Astrocyte of the spinal cord (primary cell): ENCODE measurements at places on chromosomes 11 and 22.

- DNase-seq: no peak
Observed at GRCh38 chr11:43072096-43072495, 239.7 kb upstream of the API5 start.

GRCh38 chr11:59918987-59919589 lies 19.1 kb upstream of the OOSP1 start:
- peak; percentile 38 for DNase-seq

DNA sequence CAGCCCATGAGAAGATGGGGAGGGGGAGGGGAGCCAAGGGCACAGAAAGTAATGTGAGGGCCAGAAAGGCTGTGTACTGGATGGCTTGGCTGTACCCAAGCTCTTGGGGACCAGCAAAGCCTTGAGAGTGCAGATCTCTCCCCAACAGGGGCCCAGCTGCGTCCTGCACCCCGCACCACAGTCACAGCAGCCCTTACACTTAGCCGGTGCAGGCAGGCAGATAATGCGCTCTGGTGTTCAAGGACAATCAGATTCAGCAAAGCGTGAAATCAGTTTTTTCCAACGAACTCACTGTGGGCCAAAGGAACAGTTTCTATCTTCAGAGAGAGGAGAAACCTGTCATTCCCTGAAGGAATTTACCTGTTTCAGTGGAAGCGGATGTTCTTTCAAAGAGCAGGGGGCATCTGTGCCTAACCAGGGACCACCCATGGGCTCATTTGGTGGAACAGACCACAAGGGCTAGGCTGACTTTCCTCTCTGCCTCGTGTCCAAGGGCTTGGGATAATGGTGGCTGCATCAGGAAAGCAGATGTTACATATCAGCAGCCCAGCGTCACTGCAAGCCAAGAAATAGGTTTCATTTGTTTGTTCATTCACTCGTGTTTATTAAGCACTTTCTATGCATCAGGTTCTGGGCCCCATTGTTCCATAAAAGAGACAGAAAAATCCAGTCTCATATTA lies 81.2 kb upstream of the SPON1 start:
- DNase-seq: no peak

DNA sequence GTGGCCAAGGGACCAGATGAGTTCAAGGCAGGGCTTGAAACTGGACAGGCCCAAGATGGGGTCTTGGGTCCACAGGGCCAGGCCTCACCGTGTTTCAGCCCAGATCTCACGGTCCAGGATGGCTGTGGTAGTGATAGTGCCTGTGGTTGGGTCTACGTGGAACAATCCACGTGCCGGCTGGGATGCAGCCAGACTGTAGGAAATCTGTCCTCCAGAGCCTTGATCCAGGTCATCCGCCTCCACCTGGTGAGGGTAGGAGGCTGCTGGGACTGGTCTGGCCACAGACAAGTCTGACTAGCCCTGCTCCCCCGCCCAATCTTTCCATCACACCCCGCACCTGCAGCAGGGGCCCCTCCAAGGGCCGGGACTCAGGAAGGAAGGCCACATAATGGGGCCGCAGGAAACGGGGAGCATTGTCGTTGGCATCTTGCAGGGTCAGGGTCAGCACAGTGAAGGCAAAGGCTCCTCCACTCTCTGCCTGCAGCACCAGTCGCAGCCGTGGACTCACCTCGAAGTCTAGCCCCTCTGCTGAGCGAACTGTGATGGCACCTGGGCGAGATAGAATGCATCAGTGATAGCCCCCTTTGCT lies 6.7 kb upstream of the TPP1 start:
- no peak for DNase-seq

GRCh38 chr11:101061606-101062005 lies 68.0 kb downstream of the PGR start:
- DNase-seq: peak; percentile 51

DNA sequence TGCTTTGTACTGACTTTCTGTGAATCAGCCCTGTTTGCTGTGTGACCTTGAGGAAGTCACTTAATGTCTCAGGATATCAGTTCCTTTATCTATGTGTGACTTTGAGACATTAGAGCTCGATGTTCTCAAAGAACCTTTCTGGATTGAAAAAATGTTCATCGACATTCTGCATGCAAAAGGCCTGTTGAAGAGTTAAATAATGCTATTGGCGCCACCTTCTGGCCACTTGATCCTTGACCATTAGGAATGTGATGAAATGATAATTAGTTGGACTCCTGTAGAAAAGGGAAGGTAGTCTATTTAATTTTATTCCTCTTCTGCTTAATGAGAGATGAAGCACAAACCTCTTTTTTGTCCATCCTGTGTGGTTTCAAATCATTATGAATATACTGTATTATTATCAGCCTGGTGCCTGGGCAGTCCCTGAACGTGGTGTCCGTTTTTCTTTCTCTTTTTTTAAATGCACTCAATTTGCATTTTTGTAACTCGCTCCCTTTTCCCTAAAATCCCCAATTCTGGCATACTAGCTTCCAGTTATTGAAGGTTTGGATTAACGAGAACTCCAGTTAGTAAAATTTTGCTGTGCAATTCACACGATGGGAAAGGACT lies 20.7 kb downstream of the ELF5 start:
- DNase-seq: peak; percentile 69

DNA sequence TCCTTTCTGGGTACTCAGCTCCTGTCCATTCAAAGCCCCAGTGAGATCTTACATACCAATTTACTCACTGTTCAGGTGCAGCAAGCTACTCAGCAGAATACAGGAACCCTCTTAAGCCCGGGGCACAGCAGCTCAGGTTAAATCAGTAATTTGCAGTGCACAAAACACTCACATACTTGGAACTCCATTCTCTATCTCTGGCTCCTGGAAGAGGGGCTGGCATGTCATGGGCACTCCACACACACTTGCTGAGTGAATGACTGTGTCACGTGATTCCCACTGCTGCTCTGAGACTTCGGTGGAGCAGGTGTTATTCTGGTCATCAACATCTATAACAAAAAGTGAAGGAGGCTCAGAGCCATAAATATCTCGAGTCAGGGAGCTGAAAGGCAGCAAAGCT lies 157.3 kb upstream of the BDNF start:
- DNase-seq: no peak

- no peak for DNase-seq
Observed at GRCh38 chr11:67174311-67174710, 55.2 kb downstream of the KDM2A start.

DNA sequence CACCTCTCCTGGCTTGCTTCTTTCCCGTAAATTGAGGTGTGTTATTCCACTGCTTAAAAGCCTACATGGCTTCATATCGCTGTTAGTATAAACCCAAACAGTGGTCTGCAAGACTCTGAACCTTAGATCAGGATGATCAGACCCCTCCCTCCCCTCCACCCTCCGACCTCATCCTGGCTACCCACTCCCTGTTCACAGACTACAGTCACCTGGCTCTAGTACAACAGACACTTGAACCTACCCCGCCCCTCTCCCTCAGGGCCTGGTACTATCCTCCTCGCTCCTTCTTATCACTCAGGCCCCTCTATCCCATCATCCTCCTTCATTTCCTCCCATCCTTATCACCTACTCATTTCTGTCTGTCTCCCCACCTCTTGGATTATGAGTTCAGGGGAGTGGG lies 20.1 kb downstream of the PTPRJ start:
- no peak for DNase-seq

DNA sequence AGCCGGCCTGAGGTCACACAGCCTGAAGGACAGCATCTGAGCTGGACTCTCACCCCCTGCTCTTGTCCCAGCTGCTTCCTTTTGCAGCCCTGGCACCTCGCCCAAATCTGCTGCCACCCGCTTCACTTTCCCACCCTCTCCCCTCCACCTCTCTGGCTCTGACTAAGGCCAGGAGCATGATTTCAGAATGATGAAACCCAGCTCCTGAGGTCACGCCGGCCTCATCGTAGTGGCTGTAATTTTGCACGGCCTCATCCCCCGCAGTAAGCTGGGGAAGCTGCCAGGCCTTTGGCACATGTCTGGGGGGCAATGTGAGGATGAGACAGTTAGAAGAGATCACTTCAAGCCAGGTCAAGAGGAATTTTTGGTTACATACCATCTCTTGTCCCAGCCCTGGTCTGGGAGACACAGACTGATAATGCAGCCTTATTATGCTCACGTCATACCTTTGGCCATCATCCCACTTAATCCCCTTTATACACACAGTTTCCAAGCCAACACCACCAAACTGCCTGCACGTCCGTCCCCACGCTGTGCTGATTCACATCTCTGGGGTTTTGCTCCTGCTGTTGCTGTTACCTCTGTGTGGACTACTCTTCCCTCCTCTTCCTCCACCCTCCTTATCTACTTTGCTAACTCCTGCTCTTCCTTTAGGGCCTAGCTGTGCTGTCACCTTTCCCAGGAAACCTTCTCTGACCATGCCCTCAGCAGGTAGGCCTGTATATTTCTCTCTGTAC lies 58.1 kb downstream of the CHRDL2 start:
- peak; percentile 98 for DNase-seq

DNA sequence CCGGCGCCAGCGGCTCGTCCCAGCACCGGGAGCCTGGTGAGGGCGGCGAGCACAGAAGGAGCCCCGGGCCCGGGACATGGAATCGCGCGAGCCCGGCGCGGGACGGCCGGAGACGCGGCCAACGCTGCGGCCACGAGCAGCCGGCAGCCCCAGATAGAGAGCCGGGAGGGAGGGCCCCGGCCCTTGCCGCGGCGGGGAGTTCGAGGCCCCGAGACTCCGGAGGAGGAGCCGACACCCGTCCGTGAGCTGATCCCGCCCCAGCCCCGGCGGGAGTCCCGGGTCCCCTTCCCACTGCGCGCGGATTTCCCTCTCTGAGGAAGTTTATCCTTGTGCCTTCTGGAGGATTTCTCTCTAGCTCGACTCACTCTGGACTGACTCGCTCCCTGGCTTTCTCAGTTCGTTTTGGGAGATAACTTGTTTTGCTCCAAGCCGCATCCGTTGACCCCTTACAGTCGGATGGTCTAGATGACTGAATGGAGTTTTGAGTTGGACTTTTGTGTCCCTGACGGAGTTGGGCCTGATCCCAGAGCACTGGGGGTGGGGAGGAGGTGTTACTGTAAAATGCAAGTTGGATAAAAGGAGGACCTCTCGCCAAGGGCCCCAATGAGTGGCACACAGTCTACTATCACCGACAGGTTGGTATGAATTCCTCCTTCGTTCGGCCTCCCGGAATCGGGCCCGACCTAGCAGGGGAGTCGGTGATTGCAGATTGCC lies 585 bp downstream of the ARHGEF12 start:
- peak; percentile 45 for DNase-seq

GRCh38 chr11:74471668-74472429 lies 4.5 kb upstream of the KCNE3 start:
- DNase-seq: no peak

DNA sequence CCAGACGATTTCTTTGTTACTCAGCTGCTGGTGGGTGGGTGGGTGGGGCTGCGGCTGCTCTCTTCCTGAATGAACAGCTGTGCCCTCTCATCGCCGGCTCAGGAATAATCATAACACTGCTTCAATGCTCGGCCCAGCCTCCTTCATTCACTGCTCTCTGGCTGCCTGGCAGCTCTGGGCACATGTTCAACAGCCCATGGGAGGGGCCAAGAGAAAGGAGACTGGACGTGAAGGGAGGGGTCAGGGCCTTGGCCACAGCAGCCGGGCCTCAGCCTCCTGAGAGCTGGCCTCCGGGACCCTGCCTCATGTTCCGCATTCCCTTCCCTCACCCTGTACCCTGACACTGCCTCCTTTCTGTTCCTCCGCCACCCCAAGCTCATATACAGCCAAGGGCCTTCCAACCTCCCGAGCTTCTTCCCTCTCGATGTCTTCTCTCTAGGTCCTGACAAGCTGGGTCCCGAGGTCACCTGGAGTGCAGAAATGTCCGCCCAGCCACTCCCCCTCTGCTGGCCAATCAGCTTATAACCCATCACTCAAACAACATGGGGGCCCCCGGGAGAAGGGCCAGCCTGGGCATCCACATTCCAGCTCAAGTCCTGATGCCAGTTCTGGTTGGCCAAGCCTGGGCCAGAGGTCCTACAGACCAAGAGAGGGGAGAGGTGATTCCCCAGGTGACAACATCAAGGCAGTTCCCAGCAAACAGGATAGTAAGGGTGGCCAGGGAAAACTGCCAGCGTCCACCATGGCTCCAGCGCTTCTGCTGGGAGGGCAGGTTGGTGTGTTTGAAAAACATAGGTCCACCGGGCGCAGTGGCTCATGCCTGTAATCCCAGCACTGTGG lies 3.2 kb upstream of the CSDC2 start:
- DNase-seq: peak; percentile 87

DNA sequence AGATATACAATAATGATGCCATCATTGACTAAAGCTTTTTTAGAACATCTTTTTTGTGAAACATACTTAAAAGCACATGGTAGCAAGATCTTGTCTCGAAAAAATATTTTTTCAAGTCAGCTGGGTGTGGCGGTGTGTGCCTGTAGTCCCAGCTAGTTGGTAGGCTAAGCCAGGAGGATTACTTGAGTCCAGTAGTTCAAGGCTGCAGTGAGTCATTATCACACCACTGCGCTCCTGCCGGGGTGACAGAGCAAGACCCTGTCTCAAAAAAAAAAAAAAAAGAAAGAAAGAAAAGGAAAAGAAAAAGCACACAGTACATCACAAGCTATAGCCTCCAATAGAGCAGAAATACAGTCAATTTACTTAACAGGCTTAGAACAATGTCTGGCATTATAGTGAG lies 37.0 kb downstream of the ENTHD1 start:
- no peak for DNase-seq

- DNase-seq: no peak
Observed at GRCh38 chr11:42253156-42253555, 793.7 kb upstream of the LRRC4C start.

DNA sequence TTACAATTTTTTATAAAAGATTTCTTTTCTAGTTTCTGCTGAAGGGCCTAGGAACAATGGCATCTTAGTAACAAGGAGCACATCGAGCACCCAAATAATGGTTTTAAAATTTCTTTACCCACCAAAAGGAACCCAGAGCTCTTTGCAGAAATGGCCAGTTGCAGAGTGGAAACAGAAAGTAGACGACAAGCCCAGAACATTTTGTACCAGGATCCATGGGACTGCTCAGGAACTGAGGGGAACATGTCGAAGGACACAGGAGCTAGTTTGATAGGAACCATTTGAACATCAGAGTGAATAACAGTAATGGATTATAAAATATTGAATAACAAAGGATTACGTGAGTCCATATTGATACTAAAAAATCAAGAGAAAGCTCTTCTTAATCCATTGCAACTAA lies 17.3 kb downstream of the PANX1 start:
- DNase-seq: no peak

GRCh38 chr22:22933100-22933806 lies 45.6 kb downstream of the IGLL5 start:
- no peak for DNase-seq

DNA sequence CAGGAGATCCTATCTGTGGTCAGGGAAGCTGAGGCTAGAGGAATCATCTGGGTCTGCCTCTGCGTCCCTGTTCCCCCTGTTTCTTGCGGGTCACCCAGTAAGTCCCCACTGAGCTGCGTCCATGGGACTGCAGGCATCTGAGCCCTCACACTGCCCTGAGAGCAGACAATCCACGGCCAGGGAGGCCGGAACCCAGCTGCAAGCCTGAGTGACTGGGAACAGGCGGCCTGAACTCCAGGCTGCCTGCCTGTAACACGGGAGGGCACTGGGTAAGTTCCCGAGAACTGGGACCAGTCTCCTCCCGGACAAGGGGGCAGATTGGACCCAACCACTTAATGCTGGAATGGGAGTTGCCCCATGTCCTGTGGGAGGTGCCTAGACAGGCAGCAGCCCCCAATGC lies 727.4 kb downstream of the BRD1 start:
- no peak for DNase-seq

GRCh38 chr22:25493794-25494193 lies 70.7 kb upstream of the GRK3 start:
- no peak for DNase-seq
